ENCODE measurements at places on chromosomes 4 and X. TPM values are rescaled to one million over a fixed set of nuclear protein-coding genes. Genes with fewer than 3 reads are reported as not detected.

DNA sequence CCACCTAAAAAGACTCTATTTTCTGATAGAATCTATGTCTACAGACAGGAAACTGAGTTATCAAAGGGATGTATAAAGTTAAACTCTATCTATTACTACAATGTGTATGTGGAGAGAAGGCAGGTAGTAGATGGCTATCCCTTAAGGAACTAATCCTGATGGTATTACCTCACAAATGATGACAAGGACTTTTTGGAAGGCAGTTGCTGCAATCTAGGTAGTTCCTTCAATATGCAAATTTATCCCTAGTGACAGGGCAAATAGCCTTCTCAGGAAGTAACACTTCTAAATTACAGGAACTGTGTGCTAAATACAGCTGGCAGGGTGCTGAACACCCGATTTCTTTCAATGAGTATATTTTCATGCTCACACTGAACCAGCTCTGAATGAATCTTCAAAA lies 177.4 kb downstream of the COL25A1 start:
- H3K4me3 ChIP-seq = no peak overlapping the region
- no peaks in the 10 kb centered on the region for H3K4me1 ChIP-seq
- DNase-seq = no peak
- H3K27ac ChIP-seq = no peak overlapping the region
- H3K27me3 ChIP-seq = peaks cover 40% of the 10 kb centered on the region

GRCh38 chr4:162707962-162708361 lies 458.7 kb downstream of the NAF1 start:
- no peak for DNase-seq
- no peaks in the 10 kb centered on the region for H3K4me1 ChIP-seq
- H3K4me3 ChIP-seq = no peak overlapping the region
- no peak overlapping the region for H3K27ac ChIP-seq
- no peaks in the 10 kb centered on the region for H3K36me3 ChIP-seq

DNA sequence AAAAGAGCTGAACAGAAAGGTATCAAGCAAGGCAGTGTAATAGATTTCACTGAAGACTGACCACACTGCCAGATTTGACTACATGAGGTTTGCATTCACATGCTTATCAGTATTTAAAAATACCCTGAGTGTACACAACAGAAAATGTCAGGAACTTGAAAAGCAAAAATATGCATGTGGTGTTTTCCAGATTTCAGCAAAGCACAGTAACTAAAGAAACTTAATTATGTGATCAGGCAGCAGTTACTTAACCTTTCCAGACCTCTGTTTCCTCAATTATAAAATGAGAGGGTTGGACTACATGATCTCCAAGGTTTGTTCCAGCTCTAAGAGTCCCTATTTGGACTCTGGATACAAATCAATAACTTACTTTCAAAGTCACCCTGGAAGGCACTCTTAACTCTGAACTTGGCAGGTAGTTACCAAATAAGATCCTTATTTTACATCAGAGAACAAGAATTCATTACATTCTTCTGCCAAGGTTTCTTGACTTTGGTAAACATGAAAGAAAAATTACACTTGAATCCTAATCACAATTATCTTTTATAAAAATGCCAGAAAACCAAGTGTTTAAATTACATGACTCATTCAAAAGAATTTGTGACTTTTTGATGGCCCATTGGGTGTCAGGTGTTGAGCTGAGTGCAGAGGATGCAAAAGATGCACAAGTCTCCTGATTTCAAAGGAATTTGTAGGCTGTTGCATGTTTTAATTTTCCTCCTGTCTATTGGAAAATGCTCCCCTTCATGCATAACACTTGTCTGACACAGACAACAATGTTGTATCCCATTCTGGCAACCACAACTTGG lies 241.6 kb downstream of the MGST2 start:
- no peaks in the 10 kb centered on the region for H3K27me3 ChIP-seq
- no peak overlapping the region for H3K27ac ChIP-seq
- no peaks in the 10 kb centered on the region for H3K4me1 ChIP-seq
- H3K4me3 ChIP-seq = no peak overlapping the region

GRCh38 chr4:122657553-122657952 lies 36.7 kb upstream of the IL21 start:
- H3K27ac ChIP-seq = no peak overlapping the region
- no peaks in the 10 kb centered on the region for H3K27me3 ChIP-seq
- DNase-seq = no peak
- no peaks in the 10 kb centered on the region for H3K36me3 ChIP-seq

DNA sequence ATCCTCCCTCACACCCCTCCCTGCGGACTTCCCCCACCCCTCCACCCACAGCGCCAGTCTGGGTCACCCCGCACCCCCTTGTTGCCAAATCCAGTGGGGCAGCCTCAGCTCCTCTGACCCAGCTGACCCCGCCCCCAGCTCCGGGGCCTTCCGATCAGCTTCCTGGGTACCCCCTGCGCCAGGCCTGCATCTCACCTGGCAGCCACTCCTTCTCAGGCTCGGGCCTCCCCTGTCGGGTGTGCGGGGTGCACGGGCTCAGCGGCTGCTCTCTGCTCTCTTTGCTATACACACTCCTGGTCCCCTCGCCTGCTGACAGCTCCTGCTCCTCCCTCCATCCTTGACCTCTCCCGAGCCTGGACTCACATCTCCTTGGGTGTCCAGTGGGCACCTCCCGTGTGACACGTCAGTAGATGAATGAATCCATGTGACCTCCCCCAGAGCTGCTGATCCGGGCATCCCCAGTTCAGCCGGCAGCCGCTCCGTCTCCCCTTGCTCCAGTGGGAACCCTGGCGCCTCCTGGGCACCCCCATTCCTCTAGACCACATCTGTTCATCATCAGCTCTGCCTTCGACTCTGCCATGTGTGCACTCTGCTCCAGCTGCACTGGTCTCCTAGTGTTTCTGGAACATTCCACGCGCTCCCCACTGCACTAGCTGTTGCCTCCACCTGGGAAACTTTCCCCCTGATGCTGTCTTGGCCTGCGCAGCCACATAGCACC lies 9.9 kb downstream of the CFAP99 start:
- H3K4me3 ChIP-seq = no peak overlapping the region
- H3K36me3 ChIP-seq = no peaks in the 10 kb centered on the region
- H3K27me3 ChIP-seq = no peaks in the 10 kb centered on the region
- no peak for DNase-seq
- H3K27ac ChIP-seq = no peak overlapping the region
- H3K4me1 ChIP-seq = peaks cover 2% of the 10 kb centered on the region

- no peaks in the 10 kb centered on the region for H3K27me3 ChIP-seq
- no peak overlapping the region for H3K27ac ChIP-seq
Measured at GRCh38 chrX:44042751-44043150, 69.6 kb upstream of the NDP start.

GRCh38 chrX:48972220-48973164 lies 848 bp upstream of the KCND1 start:
- DNase-seq = peak; percentile 10
- no peaks in the 10 kb centered on the region for H3K36me3 ChIP-seq
- no peaks in the 10 kb centered on the region for H3K27me3 ChIP-seq
- no peak overlapping the region for H3K27ac ChIP-seq
- H3K4me1 ChIP-seq = peaks cover under 1% of the 10 kb centered on the region

DNA sequence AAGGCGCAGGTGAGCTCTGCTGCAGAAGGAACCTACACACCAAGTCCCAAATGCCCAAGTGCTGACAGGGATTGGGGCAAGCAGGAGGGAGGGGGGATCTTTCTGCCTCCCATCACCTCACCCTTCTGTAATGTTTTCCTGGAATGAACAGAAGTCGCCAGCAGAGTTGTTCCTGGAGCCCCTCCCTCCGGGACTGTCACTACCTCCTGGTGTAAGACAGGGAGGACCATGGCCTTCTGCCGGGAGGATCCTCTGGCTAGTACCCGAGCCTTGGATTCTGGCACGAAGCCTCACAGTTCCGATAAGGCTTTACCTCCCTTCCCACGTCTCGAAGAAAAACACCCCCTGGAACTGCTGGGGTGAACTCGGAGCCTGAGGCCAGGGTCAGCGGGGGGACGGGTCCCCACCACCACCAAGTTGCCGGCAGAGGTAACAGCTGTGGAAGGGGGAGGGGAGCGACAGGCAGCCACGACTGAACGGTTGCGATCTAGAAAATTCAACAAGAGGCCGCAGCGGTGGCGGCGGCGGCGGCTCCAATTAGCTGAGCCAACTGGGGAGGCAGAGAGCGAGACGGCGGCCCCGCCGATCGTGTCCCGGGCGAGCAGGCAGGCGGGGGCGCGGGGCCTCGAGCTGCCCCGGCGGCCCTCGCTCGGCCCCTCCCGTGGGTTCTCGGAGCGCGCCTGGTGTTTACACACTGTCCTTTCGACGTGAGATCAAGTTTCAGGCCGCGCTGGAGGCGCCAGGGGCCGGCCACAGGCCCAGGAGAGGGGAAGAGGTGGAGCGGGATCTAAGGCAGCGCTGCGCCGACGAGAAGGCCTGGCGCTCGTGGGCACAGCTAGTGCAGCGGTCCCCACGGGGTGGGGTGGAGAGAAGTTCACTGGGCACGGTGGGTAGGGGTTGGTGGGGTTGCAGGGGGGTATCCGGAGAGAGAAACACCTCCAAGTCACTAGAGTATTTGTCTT lies 53.7 kb upstream of the BCOR start:
- peak overlapping the region; percentile 93 for H3K27ac ChIP-seq
- no peak for DNase-seq
- H3K27me3 ChIP-seq = no peaks in the 10 kb centered on the region
- H3K4me1 ChIP-seq = peaks cover 34% of the 10 kb centered on the region
- peak overlapping the region; percentile 61 for H3K4me3 ChIP-seq

GRCh38 chr4:12471193-12471592 lies 1012.9 kb downstream of the RAB28 start:
- no peaks in the 10 kb centered on the region for H3K27me3 ChIP-seq
- no peaks in the 10 kb centered on the region for H3K36me3 ChIP-seq
- no peak overlapping the region for H3K4me3 ChIP-seq
- no peak overlapping the region for H3K27ac ChIP-seq
- DNase-seq = no peak
- no peaks in the 10 kb centered on the region for H3K4me1 ChIP-seq

- no peak overlapping the region for H3K27ac ChIP-seq
- no peaks in the 10 kb centered on the region for H3K4me1 ChIP-seq
- no peak overlapping the region for H3K4me3 ChIP-seq
Measured at GRCh38 chr4:24763631-24764297, 31.6 kb upstream of the SOD3 start.

GRCh38 chr4:71593311-71593710 lies 190.6 kb downstream of the GC start:
- no peaks in the 10 kb centered on the region for H3K36me3 ChIP-seq
- no peaks in the 10 kb centered on the region for H3K4me1 ChIP-seq
- no peak overlapping the region for H3K4me3 ChIP-seq
- H3K27ac ChIP-seq = no peak overlapping the region

DNA sequence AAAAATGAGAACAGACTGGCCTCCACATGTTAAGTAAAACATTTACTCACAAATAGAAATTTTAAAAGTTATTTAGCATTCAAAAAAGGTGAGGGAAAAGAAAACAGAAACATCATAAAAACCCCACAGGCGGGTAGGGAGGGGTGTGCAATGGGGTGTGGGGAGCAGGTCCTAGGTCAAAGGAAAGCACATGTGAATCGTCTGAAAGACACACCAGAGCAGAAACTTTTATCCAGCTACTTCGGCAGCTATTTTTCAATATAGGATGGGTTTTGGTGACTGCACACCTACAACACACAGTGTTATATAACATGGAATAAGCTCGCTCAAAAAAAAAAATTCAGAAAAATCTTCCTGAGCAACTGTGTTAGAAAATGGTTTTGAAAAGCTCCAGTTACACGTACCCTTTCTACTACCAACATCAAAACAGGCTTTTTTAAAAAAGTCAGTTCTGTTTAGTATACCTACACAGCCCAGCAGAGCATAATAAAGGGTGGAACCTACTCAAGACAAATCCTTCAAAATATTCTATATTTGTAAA lies 1.6 kb downstream of the OTUD4 start:
- peak overlapping the region; percentile 88 for H3K27ac ChIP-seq
- peaks cover 9% of the 10 kb centered on the region for H3K36me3 ChIP-seq
- no peak for DNase-seq
- peak overlapping the region; percentile 79 for H3K4me3 ChIP-seq
- no peaks in the 10 kb centered on the region for H3K27me3 ChIP-seq

GRCh38 chr4:41679991-41680390 lies 68.5 kb downstream of the PHOX2B start:
- no peaks in the 10 kb centered on the region for H3K27me3 ChIP-seq
- H3K27ac ChIP-seq = no peak overlapping the region
- no peak overlapping the region for H3K4me3 ChIP-seq
- DNase-seq = no peak
- no peaks in the 10 kb centered on the region for H3K36me3 ChIP-seq

GRCh38 chr4:40402556-40402955 lies 67.4 kb downstream of the CHRNA9 start:
- no peaks in the 10 kb centered on the region for H3K4me1 ChIP-seq
- no peaks in the 10 kb centered on the region for H3K36me3 ChIP-seq
- no peak for DNase-seq

DNA sequence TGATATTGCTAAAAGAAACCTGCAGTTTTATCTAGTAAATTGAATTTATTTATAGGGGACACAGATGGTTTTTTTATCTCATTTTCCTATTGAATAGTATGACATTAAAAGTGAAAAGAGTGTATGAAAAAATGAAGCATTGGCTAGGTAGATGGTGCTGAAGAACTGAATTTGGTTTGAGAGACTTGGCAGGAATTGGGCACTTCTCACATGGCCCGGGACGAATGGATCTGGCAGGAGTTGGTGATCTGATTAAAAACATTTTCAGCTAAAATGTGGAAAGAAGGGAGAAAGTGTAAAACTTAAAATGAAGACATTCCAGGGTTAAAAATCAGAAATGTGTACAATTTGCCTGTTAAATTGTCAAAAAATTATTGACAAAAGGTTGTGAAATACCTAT lies 1088.5 kb upstream of the PABPC4L start:
- no peaks in the 10 kb centered on the region for H3K4me1 ChIP-seq
- DNase-seq = no peak
- no peaks in the 10 kb centered on the region for H3K27me3 ChIP-seq
- no peak overlapping the region for H3K27ac ChIP-seq
- no peaks in the 10 kb centered on the region for H3K36me3 ChIP-seq
- H3K4me3 ChIP-seq = no peak overlapping the region

- no peaks in the 10 kb centered on the region for H3K36me3 ChIP-seq
- H3K4me3 ChIP-seq = peak within 1 kb of the TSS; percentile 69
- H3K4me1 ChIP-seq = peaks cover 49% of the 10 kb centered on the region
Measured at GRCh38 chr4:153204247-153204671, at the start of gene TRIM2. Gene TRIM2 (plus strand): TSS chr4:153204443. CDS start chr4:153204531, 88 bp downstream.

GRCh38 chr4:37455301-37456131 lies 211.0 kb downstream of the NWD2 start:
- no peak for DNase-seq
- H3K27ac ChIP-seq = no peak overlapping the region
- H3K4me3 ChIP-seq = no peak overlapping the region
- no peaks in the 10 kb centered on the region for H3K4me1 ChIP-seq
- no peaks in the 10 kb centered on the region for H3K36me3 ChIP-seq

DNA sequence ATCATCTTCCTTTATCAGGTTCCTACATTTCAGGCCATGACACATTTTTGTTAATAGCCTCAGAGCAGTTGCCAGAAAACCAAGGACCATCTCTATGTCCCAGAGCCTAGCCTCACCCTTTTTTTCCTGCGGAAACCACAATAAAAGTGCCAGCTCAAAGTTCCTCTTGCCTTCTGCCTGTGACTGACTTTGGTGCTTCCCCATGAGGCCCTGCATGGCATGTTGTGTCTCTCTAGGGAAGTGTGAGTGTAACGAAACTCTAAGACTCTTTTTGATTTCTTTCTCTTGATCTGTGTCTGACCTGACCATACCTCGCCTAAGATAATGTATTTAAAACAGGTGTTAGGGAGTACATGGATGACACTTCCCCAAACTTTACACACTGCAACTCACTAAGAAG lies 642.3 kb upstream of the BOD1L1 start:
- H3K27me3 ChIP-seq = no peaks in the 10 kb centered on the region
- no peak for DNase-seq
- no peak overlapping the region for H3K4me3 ChIP-seq
- no peaks in the 10 kb centered on the region for H3K4me1 ChIP-seq

ZNF185 gene
- 15.8 TPM for total RNA-seq

VEGFC gene
- not detected for total RNA-seq

PRKG2 gene
- total RNA-seq = 2.1 TPM

NUP62CL gene
- total RNA-seq = 21.1 TPM

PRR32 gene
- not detected for total RNA-seq

SOX3 gene
- total RNA-seq = not detected

EVC gene
- total RNA-seq = 0.15 TPM

DCAF4L1 gene
- total RNA-seq = 0.39 TPM
